ENCODE measurements at places on chromosomes 3 and 15.

GRCh38 chr15:45704329-45705249 is 69.8 kb downstream of the SQOR start:
- DNase-seq = no peak

DNA sequence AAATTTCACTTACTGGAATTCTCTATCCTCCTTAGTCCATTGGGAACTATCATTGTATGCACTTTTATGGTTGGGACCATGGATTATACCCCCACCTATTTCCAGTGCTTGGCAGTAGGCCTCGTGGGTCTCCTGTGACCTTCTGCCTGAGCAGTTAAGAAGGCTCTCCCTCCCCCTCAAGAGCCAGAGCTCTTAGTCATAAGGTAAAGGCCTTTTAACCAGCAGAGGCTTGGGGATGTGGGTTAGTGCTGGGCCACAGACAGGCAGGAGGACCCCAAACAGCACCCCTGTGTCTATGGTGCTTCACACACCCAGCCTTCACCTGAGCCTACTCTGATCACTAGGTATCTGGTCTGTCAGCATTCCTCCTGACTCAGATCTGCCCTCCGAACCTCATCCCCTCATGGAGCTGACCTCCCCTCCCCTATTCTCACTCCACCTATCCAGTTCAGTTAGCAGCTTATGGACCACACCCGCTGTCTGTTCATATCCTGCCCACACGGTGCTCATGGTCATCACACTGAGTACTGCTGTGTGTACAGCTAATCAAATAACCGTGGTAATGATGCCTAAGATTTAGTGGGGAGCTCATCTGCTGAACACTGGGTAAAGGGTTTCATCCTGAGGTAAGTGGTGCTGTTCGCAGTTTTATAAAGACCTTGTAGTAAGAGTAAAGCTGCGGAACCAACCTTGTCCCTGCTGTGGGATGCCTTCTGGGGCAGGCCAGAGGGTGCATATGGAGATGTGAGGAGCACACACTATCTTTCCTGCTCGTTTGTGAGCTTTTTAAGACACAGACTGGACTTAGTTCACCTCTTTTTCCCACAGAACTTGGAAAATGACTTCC is 40.9 kb downstream of the KLHL18 start:
- DNase-seq = peak; percentile 15

- DNase-seq = no peak
Measured at GRCh38 chr15:77656294-77656693, 23.6 kb upstream of the LINGO1 start.

DNA sequence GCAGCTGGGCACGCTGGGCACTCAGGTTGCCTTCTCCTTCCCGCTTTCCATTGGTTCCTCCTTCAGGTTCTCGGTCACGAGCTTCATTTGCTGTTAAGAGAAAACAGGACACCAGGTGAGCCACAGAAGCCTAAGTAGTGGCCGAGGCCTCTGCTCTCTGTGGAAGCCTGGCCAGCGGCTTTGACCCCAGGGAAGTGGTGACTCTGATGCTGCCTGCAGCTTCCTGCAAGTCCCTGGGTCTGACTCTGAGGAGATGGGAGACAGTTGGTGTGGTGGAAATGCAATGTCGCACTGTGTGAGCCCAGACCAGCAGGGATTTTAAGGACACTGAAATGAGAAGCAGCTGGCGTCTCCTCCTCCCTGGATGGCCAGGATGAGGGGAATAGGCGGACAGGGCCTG is 80.5 kb downstream of the SNRK start:
- no peak for DNase-seq

GRCh38 chr3:42960282-42960681 is 18.8 kb upstream of the GASK1A start:
- DNase-seq = no peak

DNA sequence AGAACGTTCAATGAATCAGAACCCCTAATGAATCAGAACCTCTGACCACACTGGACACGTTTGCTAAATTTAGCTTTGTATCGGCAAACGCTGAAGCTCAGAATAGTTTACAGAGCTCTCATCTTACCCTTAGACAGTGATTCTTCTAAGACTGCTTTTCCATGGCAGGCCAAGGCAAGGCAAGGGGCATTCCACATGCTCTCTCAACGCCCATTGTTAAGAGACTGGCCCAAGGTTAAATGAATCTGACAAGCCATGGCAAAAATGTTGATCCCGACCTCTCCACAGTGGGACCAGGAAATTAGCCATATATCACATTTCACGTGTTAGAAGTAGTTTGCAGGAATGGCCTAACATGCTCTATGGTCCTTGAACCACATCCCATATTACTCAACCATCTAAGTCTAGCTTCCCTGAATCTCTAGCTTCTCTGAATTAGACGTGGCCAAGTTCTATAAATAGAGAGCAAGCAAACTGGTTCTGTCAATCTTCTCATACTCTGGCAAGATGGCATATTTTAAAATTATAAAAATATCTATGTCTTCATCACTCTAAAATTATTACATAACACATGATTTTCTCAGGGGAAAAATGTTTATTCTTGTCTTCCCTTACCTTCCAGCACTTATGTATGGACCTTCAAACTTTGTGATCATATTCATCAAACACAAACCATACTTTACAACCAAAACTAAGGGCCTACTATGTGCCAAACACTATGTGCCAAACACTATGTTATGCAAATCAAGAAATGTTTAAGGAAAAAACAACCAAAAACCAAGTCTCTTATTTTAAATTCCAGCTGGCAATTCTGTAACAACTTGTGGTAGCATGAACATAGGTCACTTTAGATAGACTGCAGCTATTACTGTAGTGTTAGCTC is 54.3 kb downstream of the AAGAB start:
- DNase-seq = no peak

DNA sequence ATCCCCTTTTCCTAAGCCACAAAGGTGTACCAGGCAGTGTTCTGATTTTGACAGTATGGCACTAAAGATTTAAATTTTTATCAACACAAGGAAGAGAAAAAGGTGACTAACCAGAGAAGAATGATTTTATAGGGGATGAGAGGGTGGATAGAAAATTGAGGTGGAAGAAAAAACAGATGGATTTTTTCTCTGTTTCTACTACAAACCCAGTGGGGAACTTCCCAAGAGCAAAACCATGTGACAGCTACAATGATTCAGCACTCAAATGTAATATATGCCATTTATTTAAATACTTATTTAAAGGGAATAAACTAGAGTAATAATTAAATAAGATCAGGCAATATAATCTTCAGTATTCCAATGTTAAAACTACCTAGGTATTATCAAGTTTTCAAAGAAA is 11.1 kb downstream of the DCUN1D1 start:
- DNase-seq = peak; percentile 47

DNA sequence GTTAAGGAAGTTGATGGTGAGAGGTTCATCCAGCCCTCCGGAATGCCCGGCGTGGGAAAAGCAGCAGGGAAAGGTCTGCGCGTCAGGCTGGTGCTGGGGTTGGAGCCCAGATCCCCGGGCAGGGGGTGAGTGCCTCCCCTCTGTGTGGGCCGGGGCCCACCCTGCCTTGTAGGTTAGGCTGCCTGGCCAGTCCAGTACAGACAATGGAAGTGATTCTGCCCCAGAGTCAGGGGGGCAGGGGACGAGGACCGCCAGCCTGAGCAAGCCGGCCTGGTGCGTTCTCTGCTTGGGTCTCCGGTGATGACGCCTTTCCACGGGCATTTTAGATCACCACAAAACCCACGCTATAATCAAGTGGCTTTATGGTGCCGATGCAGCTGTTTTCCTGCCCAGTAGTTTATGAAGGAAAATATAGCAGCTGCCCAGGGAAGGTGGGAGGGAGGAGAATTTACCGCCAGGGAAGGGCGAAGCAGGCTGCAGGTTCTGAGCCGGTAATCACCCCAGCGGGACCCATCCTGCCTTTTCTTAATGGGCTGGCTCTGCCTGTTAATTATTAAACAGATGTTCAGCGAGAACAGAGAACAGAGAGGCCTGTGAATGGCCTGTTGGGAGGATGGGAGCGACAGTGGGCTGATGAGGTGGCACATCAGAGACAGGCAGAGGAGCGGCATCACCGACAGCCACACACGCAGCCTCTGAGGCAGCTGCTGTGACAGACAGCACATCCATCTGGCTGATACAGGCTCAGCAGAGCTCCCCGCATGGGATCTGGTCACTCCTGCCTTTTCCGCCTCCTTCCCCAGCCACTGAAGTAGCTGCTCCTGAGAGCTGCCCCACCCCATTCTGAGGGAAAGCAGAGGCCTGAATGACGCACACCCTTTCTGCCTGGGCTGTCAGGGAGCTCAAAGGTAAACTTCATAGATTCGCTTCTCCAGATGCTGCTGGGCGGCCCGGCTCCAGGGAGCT is 35.2 kb downstream of the BDH1 start:
- peak; percentile 31 for DNase-seq

DNA sequence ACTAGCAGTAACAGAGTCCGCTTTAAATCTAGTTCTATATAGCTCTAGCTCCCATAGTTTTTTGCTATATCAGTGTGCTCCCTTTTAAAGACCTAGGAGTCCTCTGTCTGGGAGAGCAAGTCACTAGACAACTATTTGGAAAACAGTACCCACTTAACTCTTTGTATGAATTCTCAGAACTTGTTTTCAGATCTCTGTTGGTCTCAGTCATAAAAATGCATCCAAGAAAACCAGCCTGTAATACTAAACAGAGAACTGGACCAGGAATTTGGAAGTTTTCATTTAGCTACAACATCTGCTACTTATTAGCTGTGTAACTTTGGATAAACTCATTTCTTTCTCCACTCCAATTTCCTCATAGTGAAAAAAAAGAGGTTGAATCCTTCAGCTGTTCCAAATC is 56.9 kb upstream of the C3orf49 start:
- no peak for DNase-seq

GRCh38 chr3:181855825-181856224 is 144.1 kb downstream of the SOX2 start:
- no peak for DNase-seq

GRCh38 chr15:73812806-73813465 is 59.8 kb upstream of the INSYN1 start:
- no peak for DNase-seq

DNA sequence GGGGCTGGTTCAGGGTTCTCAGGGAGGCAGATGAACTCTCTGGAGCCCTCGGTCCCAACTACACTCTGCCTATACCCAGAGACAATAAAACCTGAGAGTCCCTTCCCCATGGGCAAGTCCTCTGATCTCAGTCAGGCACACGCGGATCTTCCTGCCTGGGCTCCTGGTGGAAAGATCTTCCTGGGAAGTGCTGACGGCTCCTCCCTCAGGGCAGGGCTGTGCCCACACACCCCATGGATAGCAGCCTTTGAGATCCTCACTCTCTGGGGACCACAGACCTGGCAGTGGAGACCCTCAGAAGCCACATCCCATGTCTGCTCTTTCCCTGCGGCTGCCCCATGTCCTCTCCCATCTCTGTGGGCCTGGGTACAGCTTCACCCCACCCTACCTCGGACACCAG is 10.4 kb downstream of the SH2D7 start:
- DNase-seq = no peak

GRCh38 chr3:97939401-97939800 is 32.8 kb downstream of the RIOX2 start:
- no peak for DNase-seq

DNA sequence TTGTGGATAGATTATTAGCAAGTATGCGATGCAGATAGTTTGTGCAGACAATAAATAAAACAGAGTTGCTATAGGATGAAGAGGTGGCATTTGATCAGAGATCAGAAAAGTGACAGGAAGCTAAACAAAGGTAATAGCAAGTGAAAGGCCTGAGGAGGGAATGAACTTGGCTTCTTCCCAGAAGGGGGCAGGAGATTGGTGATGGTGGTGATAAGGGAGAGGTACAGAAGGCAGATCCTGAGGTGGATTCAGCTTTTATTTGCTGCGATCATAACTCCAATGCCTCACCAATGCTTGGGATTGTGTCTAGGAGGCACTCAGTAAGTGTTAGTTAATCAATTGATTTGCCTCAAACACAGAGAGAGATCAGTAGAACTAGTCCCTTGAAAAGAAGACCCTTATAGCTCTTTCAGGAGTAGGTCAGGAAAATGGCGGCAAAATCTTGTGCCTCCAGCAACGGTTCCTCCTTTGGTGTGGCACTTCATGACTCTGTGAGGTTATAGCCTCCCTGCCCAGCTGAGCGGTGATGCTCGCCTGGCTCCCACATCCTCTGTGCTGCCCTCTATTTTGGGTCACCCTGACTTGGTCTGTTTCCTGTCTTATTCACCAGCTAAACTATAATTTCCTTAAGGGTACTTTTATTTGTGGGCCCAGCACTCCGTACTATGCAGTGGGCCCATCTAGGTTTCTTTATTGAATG is 37.5 kb downstream of the TGFBR2 start:
- no peak for DNase-seq

GRCh38 chr3:131386429-131387165 is 5.0 kb downstream of the NUDT16 start:
- no peak for DNase-seq

DNA sequence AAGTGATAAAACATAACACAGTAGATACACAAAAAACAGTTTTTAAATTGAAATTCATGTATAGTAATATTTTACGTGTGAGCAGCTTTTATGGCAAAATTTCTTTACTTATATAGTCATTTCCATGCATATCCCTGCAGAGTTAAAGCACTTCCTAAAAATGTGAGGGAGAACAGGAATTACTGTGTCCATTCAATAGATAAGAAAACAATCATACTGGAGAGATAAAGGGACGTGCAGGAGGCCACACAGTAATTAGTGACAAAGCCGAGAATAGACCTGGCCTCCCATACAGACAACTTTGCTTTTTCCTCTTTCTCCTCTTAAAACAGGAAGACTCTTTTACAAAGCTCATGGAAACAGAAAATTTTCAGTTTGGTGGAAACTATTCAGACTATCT is 247.5 kb downstream of the CDIN1 start:
- no peak for DNase-seq

DNA sequence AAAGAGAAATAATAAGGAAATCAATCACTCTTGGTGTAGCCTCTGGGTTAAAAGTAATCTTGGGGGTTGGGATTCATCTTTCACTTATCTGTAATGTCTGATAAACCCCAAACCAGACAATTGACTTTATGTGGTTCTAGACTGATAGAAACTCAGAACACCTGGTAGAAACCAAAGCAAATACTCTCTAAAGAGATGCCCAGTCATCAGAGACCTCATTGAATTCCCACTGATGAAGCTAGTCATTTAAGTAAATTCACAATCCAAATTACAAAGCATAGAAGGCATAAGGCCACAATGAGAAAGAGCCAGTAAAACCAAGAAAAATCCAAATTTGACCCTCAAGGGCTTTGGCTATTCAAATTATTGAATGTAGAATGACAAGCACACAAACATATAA is 250.6 kb downstream of the MBNL1 start:
- DNase-seq = no peak
